ENCODE measurements at places on chromosomes 6 and 20.

DNA sequence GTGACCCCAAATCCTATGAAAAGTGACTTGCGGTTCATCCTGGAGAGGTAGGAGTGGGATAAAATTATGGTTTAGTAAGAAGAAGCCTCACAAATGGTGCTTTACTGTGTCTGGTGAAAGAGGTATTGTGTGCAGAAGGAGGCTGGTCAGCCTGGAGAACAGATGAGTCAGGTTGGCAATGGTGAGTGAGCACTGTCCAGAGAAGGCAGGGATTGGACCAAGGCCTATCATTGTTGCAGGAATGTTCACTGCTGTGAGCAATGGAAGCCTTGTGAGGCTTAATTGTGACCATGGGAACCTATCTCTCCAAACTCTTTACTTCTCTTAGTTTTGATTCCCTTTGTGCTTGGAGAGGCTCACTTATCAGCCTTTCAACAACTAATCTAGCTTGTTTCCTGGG, 89.0 kb upstream of the KCNK16 start:
- DNase-seq, result peak; percentile 21

DNA sequence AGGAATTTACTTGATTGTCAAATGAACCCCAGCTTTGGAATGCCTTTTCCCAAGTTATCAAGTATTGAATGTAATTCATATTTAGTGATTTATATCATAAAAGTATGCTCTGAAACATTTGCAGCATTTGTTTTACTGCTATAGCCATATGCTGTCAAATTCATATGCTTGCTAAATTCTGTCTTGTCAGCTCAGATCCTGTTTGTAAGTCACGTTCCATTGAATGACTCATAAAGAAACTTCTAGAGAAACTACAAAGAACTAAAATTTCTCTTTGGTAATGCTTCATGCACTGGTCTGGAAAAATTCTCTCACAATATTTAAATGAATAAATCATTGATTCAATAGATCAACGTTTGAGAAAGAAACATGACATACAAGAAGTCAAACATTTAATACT, 445.9 kb downstream of the PHF3 start:
- DNase-seq, result peak; percentile 33

DNA sequence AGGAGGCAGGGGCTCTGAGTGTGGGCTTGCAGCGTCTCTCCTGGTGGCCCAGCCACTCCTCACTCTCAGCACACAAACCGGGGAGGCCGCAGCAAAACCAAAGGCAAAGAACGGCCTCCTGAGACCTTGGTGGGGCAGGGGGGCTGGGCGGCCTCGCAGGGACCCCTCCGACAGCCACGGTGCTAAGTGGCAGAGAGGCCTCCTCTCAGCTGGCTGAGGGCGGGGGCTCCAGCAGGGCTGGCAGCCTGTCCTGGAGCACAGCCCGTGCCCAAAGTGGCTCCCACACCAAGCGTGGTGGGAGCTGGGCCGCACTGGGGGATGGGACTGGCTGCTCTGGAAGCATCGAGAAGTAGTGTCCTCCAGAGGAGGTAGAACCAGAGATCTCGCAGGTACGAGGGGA, 334.4 kb downstream of the QKI start:
- DNase-seq, result no peak

DNA sequence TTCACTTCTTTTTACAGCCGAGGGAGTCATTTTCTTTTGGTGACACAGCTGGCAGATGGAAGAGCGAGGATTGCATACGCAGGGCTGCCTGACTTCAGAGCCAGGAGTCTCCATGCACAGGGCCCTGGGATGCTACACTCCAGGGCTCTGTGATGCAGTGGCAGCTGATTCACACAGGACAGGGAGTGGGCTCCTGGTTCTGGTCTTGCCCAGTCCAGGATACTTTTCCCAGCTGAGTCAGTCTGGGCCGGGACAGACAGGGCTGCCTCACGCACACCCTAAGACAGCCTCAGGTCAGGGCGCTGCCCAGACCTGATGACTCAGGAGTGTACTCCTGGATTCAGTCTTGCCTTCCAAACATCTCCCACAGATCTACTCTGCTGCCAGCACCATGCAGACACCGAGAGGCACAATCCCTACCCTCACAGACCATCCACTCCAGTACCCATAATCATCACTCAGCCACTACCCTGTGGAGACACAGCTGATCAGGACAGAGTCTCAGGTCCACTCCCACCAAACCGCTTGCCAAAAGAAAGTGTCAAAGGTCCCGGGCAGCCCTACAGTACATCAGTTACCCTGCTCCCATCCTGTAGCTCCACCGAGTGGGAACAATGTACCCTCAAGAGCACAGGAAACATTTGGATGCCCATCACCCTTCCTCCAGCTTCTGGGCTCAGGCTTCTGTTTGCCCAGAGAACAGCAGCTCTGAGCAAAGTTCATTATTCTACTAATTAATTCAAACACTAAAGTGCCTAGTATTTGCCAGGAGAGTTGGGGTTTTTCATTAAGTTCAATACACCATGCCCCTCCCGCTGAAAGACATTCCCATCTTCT, 11.5 kb downstream of the SDC4 start:
- DNase-seq, result peak; percentile 99

DNA sequence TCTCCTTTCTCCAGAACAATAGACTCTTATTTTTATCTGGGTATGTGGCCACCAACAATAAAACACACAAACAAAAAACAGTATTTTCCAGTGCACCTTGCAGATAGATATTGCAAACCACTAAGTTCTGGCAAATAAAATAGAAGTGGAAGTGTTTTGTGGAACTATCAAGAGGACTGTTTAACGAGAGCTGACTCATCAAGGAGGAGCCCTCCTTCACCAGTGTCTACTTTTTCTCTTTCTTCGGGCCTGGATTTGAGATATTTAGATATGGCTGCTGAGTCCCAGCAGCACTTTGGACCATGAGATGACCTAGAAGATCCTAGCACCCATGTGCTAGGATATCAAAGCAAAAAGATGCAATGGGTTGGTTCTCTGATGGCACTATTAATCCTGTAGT, 154.7 kb downstream of the AIG1 start:
- no peak for DNase-seq

DNA sequence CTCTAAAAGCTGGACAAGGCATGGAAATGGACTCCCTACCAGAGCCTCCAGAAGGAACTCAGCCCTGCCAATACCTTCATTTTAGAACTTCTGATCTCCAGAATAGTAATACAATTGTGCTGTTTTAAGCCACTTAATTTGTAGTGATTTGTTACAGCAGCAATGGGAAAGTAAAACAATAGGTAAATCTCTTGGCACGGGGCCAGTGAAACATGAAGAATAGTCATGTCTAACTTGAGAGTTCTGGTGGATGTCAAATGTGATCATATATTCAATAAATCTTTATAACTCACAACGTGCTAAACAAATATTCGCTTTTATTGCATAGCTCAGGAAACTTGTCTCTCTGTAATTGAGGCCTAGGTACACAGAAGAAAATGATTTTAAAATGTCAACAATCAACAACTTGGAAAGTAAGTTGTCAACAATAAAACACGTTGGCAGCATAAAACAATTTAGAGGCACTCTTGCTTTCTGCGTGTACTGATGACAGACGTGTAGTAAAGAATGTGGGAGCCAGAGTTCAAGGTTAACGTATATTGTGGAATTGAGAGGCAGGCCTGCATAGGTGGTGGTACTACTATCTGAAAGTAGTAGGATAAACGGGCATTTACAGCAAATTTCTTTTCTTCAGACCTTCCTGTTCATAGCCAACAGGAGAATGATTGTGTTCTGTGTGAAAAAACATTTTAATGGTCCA, 140.5 kb upstream of the OPRM1 start:
- DNase-seq, result no peak

DNA sequence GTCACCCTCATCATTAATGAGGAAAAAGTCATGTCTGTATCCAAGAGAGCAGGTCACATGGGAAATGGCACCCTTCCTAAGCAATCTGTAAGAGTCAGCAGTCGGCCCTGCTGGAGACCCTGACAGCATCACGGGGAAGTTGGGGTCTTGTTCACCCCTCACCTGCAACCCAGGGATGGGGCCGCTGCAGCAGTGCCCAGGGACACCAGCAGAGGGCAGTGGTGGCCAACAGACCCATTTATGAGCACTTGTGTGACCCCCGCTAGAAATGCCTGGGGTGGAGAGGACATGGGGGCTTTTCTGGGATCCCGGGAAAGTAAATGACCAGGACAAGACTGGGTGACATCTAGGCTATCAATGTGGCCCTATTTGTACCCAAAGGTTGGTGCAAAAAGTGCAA, 35.9 kb downstream of the ANKRD60 start:
- no peak for DNase-seq

- DNase-seq, result peak; percentile 67
These were observed 1021.6 kb upstream of the FLRT3 start for GRCh38 chr20:15359056-15359455.

DNA sequence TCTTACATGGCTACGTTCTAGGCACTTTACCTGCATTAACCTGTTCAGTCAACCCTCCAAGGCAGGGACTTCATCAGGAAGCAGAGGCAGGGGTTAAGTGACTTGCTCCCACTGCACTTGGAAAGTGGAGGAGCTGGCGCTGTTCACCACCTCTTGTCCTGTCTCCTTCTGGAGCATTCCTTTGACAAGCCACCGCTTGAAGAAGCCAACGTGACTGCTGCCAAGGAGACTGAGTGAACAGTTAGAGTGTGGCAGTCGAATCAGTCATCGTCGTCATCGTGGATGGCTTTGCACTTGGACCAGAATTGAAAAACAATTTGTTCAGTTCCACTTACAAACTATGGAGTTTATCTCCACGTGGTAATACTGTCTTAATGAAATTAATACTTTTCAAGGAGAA, 60.9 kb downstream of the TULP4 start:
- peak; percentile 78 for DNase-seq

DNA sequence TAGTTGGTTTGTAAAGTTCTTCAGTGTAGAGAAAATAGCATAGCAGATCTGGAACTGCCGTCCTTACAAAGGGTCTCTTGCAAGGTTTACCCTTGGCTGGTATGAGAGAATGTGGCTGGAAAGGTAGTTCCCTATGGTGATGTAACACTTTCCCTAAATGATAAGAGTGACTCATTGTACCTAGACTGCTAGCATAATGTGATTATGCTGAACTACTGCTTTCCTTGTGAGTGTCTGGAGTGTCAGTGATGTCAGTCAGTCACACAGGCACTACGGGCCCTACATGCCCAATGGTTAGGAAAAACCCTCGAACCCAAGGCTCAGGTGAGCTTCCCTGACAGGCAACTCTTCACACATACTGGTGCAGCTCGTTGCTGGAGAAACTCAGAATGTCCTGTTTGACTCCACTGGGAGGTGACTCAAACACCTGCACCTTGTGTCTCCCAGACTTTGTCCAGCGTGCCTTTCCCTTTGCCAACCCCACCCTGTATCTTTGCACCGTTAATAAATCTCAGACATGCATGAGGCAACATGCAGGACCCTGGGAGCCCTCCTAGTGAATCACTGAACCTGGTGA, 28.4 kb upstream of the LY86 start:
- peak; percentile 57 for DNase-seq

- peak; percentile 72 for DNase-seq
These were observed 9.6 kb downstream of the TSPYL4 start for GRCh38 chr6:116244284-116244683.

GRCh38 chr20:13101276-13101675, 92.5 kb downstream of the SPTLC3 start:
- DNase-seq, result no peak

DNA sequence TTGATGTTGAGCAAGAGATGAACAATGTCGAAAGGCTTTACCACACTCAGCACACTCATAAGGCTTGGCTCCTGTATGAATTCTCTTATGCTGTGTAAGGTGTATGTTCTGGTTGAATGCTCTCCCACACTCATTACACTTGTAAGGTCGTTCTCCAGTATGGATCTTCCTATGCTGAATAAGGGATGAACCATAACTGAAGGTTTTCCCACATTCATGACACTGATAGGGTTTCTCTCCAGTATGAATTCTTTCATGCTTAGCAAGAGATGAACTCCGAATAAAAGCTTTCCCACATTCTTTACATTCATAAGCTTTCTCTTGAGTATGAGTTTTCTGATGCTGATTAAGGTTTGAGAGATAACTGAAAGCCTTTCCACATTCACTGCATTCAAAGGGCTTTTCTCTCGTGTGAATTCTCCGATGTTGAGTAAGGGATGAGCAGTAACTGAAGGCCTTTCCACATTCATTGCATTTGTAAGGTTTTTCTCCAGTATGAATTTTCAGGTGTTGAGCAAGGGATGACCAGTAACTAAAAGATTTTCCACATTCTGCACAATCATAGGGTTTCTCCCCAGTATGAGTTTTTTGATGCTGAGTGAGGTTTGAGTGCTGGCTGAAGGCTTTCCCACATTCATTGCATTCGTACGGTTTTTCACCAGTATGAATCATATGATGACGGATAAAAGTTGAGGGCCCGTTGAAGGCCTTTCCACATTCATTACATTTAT, 21.1 kb downstream of the ZNF184 start:
- DNase-seq, result no peak

- DNase-seq, result no peak
These were observed 4.5 kb upstream of the ALDH8A1 start for GRCh38 chr6:134954272-134955000.

All from epithelial cell of esophagus (primary cell).